ENCODE measurements at places on chromosomes 4 and X.

DNA sequence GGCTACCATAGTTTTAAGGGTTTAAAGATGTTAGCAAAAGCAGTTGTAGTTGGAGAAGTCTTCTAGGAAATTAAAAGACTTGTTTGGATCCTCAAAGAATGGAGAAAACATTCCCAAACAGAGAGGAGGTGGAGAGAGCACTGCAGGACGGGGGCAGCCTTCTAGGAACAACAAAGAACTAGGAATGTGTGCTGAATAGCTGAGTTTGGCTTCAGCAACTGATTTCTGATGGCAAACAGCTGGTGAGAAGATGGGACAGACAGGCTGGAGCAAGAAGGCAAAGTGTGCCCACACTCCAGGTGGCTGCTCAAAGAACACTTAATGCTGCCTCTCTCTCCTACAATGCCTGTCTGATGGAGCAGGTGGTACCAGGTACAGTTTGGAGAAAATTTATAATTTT lies 1331.1 kb downstream of the ADGRL3 start:
- DNase-seq: no peak

DNA sequence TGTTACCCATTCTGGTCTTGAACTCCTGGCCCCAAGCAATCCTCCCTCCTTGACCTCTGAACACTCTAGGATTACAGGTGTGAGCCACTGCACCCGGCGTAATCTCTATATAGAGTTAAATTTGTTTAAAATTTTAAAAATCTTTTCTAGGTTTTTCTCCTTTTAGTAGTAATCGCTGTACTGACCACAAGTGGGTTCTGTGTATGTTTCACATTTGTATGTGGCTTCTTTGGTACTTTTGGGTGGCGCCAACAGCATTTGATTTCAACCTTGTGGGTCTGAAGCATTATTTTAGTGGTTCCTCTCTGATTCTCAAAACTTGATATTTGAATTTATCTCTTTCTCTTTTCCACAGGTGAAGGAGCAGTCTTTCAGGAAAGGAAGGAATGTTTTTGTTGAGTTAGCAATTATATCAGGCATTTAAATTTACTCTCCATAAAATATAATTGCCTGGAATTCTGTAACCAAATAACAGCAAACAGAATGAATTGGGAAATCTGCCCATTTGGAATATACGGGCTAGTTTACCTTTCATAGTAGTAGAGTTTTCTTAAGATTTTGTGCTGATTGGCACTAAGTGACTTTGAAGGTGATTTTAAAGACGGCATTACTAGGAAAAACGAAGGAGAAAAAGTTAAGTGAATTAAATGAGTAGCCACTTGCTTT lies 29.5 kb downstream of the ARHGAP10 start:
- no peak for DNase-seq

DNA sequence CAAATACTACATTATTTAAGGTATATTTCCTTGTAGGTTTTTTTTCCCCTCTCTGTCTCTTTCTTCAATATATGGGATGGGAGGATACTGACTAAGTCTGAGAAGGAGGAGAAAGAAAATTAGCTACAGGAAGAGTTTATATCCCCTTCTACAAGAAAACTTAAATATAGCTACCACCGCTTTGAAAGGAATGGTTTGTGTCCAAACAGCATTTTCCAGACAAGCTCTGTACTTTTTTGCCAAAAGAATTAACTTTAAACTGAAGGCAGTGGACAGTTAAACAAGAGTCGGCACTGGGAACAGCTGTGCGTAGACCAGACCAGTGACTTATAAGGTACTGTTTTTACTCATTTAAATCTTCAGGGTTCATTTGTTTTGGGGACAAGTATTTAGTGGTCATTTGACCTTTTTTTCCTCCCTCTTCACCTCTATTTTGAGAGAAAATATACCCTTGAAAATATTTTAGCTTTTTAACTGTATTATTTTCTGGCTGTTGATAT lies 303.7 kb downstream of the ARHGAP24 start:
- DNase-seq: no peak

- no peak for DNase-seq
These were observed 491 bp downstream of the COL4A5 start for GRCh38 chrX:108439961-108440696.

DNA sequence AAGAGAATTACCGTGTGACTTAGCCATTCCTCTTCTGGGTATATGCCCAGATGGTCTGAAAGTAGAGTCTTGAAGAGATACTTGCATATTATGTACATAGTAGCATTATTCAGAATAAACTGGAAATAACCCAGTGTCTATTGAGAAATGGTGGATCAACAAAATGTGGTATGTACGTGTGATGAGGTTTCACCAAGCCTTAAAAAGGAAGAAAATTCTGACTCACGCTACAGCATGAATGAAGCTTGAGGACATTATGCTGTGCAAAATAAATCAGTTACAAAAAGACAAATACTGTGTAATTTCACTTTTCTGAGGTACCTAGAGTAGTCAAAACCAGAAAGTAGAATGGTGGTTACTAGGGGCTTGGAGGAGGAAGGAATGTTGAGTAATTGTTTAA lies 37.3 kb downstream of the GBA3 start:
- no peak for DNase-seq

DNA sequence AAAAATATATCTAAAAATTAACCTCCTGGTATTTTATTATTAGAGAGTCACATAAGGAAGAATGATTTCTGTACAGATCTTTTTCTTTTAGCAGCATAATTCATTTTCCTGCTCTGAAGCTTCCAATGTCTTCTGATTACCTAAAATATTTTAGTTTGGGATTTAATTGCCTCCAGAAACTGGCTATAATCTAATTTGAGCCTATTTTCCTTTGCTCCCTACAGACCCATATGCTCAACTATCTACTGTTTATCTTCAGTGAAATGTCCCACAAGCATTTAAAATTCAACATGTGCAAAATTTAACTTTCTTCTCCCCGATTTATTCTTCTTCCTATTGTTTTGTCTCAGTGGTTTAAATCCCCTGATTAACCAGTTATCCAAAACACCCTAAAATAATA lies 29.1 kb downstream of the NPY2R start:
- no peak for DNase-seq

GRCh38 chr4:86961605-86962295 lies 26.9 kb downstream of the AFF1 start:
- DNase-seq: no peak

- DNase-seq: no peak
These were observed 54.1 kb upstream of the AP1S2 start for GRCh38 chrX:15908603-15909290.

GRCh38 chr4:91914176-91914804 lies 389.5 kb upstream of the GRID2 start:
- no peak for DNase-seq

DNA sequence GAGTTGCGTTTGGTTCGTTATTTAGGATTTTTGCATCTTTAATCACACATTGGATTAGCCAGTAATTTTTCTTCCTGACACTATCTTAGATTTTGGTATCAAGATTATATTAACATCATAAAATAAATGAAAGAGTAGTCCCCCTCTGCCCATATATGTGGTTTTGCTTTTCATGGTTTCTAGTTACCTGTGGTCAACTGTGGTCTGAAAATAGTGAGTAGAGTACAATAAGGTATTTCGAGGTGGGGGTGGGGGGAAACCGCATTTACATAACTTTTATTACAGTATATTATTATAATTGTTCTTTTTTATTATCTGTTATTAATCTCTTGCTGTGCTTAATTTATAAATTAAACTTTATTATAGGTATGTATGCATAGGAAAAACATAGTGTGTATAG lies 152.4 kb downstream of the STIM2 start:
- no peak for DNase-seq

DNA sequence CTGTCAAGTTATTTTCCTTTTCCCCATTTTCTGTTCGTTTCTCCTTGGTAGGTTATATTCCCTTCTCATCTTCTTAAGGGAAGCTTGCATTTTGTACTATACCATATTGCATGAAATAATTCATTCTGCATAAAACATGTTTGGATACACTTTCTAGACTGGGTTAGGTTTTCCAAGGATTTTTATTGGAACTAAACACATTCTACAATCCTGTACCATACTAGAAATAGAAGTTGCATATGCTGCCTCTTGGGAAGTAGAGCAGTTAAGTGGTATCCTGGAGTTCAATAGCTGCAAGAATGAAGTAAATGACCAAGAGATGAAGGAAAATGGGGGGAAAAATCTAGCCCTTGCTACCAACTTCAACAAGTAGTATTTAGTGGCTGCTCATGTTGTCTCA lies 393.7 kb upstream of the SLIT2 start:
- no peak for DNase-seq

DNA sequence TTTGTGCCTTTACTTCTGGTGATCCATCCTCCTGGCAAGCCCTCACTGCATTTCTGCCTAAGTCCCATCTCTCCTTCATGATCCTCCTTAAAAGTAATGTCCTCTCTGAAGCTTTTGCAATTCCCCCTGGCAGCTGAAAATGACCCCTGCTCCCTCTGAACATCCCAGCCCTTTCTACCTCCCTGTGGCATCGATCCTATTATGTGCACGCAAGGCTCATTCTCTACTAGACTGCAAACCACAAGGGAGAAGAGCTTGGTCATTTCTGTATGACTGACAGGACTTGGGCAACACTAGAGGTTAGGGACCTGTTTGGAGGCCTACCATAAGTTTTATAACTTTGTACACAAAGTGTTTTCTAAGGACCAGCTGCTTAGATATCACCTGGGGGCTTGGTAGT lies 50.8 kb upstream of the RAP2C start:
- no peak for DNase-seq
